ENCODE measurements at places on chromosomes 16 and 17. TPM values are rescaled to one million over a fixed set of nuclear protein-coding genes. Genes with fewer than 3 reads are reported as not detected.

FGF11 gene
- total RNA-seq = 4.5 TPM

TM4SF5 gene
- not detected for total RNA-seq

CCT6B gene
- total RNA-seq = 0.45 TPM

MYH11 gene
- not detected for total RNA-seq

PNPO gene
- 39.9 TPM for total RNA-seq

PSMD3 gene
- 148 TPM for total RNA-seq

EPN3 gene
- not detected for total RNA-seq

GCGR gene
- not detected for total RNA-seq

GLYR1 gene
- 156 TPM for total RNA-seq

HLF gene
- 1.4 TPM for total RNA-seq

KRTAP4-5 gene
- total RNA-seq = not detected

HS3ST4 gene
- not detected for total RNA-seq

EVI2A gene
- total RNA-seq = 13.8 TPM

HOXB7 gene
- total RNA-seq = 1.1 TPM

ZNF597 gene
- 2.9 TPM for total RNA-seq

HSF5 gene
- 1.7 TPM for total RNA-seq

SLC35G6 gene
- total RNA-seq = not detected

KRT24 gene
- not detected for total RNA-seq

CHD9NB gene
- 0.17 TPM for total RNA-seq

TBC1D3D gene
- total RNA-seq = 4.4 TPM

TNFRSF13B gene
- total RNA-seq = 2.3 TPM

HSD17B1 gene
- total RNA-seq = 1.6 TPM

JPH3 gene
- not detected for total RNA-seq

PAFAH1B1 gene
- total RNA-seq = 192 TPM

CIAO2B gene
- 153 TPM for total RNA-seq

HOXB4 gene
- total RNA-seq = 8.2 TPM

CNGB1 gene
- total RNA-seq = not detected

TSPAN10 gene
- 0.50 TPM for total RNA-seq

HIGD1B gene
- not detected for total RNA-seq

KRT13 gene
- total RNA-seq = not detected

DLG4 gene
- 8.3 TPM for total RNA-seq

CIAO3 gene
- 26.9 TPM for total RNA-seq

TIMP2 gene
- not detected for total RNA-seq

All from natural killer cell treated with Interleukin-12 subunit alpha and Interleukin-12 subunit beta and Interleukin-15 and Interleukin-18, amount 100 ng/mL, for 72 hours (primary cell).